NCI-H510A treated with DMSO at 0.1 percent for 48 hours (cell line): ENCODE measurements at places on chromosomes 12 and 14.

DNA sequence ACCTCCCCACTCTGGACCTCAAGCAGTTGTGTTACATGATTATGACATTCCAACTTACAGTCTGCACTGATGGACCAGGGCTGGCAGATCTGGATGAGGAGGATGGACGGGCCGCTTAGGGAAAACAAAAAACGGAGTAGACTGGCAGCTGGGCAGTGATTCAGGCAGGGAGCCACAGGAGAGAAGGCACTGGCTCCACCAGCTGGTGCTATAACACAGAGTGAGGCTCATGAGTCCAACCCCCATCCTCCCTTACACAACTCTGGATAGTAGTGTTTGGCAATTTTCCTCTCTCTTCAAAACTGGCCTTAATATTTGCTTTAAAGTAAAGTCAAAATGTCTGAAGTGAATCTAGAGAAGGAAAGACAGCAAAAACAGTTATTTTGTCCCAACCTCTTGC lies 9.7 kb upstream of the RIC8B start:
- DNase-seq: no peak

GRCh38 chr12:80038062-80038560 lies 61.2 kb upstream of the OTOGL start:
- DNase-seq: no peak

GRCh38 chr14:52000696-52001095 lies 11.3 kb downstream of the RTRAF start:
- no peak for DNase-seq

DNA sequence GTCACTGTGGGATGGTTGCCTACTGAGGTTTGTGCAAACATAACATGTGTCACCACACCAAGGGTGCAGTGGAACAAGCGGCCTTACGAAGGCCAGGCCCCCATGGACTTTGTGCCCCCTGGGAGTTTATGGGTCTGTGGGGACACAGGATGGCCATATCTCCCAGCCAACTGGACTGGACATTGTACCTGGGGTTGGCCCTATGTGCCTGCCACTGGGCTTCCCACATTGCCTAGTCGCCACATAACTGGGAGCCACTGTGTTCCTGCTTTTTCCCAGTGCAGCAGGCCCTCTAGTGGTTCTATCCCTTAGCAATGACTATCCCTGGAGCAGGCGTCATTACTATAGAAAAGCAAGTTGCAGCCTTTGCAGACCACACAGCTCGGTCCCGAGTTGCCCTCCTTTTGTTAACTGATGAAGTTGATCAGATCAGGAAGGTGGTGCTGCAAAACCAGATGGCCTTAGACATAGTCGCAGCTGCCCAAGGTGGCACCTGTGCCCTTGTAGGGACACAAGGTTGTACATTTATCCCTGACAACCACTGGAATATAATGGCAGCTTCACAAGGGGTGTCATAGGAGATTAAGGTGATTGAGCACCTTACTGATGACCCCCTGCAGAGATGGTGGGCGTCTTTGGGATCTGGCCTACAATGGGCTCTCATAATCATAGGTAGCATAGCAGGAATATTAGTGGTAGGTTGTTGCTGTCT lies 15.2 kb upstream of the RNASE12 start:
- peak; percentile 18 for DNase-seq

- no peak for DNase-seq
These were observed 34.4 kb upstream of the CRADD start for GRCh38 chr12:93642751-93643150.
